ENCODE measurements at places on chromosomes 1 and 21.
A peak's percentile ranks its signal among the peaks of the same experiment; 100 is the strongest.

DNA sequence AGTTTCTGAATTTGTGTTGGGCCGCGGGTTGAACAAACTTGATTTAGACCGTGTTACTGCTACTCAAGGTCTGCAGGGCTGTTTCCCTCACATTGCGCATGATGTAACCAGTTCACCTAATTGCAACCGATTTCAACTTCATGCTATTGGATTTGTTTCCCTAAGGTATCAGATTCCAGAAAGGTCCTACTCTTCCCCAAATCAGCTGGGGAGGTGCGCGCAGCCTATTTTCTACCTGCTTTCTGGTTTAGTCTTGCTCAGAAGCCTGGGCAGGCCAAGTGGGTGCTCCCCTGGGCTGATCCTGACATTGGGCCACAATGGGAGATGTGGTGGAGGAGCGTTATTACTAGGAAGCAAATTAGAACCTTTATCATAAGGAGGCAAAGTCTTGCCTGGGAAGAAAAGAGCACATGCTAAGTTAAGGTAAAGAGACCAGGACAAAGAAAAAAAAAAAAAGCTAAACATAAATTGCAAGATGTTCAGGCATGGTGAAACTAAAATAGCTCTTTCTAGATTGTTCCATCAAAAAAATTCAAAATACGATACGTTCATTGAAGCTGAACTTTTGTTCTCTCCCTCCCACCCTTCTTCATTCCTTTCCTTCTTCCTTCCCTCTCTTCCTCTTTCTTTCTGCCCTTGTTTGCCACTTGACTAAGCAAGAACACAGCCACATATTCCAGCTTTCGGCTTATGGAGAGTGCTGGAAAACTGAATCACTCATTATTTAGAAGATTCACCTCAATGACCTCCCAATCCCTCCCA lies 28.8 kb upstream of the TARBP1 start:
- no peak for DNase-seq

GRCh38 chr1:211606332-211606913 lies 27.5 kb upstream of the SLC30A1 start:
- DNase-seq, result no peak

DNA sequence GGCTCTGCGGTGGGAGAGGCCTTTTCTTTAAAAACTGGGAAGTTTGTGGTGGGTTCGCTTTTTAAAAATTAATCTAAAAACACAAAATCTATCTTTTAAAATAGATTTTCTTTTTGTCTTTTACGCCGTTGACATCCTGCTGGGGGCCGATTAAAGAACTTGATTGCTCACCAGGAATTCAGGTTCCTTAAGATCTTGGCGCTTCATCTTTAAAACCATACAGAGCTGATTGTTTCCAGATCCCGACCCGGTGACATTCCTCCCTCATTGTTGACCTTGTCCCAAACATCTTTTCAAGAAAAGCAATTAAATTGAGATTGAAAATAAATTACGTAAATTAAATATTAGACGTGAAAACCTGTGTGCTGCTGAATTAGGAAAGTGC lies 546 bp upstream of the ZNF697 start:
- DNase-seq, result no peak

- DNase-seq, result no peak
Measured at GRCh38 chr1:93734999-93735398, 53.4 kb upstream of the BCAR3 start.

DNA sequence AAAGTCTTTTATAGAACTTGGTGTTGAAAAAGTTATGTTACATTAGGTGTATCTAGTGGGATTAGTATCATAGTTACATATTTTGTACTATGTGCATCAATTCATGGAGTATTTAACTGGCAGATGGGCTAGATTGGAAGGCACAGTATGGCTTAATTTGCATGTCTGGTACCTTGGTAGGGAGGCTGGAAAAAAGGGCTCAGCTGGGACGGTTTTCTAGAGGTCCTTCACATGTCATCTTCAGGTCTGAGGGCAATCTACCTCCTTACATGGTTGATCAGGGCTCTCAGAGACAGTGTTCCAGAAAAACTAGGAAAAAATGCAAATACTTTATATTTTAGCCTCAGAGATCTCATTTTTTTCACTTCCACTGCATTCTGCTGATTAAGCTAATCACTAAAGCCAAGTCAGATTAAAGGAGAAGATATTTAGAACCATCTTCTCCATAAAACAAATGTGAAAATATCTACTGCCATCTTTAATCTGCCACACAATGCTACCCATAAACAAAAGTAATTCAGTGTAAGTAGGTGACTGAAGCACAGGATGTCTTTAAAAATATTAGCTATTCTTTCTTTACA lies 209.3 kb downstream of the PLA2G4A start:
- DNase-seq, result no peak

DNA sequence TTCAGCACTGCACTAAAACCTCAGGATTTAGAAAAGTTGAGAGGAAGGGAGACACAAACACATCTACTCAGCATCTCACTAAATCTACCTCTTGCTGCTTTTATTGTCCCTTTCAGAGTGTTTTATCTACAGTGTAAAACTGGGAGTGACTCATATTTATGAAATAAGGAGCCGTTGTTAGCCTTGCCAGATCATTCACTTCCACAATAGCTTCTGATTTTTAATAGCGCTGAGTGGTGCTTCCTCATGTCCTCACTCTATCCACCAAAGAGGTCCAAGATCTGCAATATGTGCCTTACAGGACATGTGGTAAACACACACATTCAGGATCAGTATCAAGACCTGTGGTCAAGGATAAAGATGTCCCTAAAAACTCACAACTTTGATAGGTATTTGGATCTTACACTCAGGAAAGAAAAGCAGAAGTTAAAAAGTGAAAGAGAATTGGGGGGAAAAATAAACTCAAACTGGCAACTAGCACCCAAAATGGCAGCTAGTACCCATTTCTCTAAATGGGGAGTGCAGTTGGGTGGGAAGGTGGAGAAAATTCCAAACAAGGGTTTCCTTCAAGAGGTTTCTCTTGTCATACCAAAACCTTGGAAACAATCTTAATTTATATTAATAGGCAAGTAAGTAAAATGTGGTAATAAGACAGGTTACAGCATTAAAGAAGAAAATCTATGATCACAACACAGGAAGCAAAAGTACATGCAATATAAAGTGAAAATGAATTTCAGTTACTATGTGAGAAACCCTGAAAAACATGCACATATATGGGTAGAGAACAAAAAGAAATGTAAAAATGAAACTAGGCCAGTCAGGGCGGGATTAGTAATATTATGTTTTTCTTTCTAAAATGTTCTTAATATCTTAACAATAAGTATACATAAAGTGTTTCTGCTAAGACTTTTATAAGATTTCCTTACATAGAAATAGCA lies 15.9 kb downstream of the DUSP10 start:
- no peak for DNase-seq

GRCh38 chr1:200966934-200967333 lies 56.6 kb downstream of the KIF21B start:
- no peak for DNase-seq

- DNase-seq, result no peak
Measured at GRCh38 chr1:226978432-226979114, 38.5 kb downstream of the COQ8A start.

DNA sequence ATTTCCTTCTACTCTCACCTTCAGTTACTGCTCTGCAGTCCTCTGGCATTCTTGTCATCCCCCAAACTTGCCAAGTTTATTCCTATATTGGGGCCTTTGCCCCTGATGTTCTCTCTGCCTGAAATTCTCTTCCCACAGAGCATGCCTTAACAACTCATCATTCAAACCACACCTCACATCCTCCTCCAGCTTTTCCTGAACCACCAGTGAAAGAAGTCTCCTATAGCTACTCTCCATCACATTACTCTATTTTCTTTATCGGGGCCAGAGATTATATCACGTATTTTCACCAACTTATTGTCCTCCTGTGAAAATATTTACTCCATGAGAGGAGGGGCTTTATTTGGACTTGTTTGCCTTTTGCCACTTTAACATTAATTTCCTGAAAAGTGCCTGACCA lies 32.1 kb downstream of the EXTL2 start:
- no peak for DNase-seq

DNA sequence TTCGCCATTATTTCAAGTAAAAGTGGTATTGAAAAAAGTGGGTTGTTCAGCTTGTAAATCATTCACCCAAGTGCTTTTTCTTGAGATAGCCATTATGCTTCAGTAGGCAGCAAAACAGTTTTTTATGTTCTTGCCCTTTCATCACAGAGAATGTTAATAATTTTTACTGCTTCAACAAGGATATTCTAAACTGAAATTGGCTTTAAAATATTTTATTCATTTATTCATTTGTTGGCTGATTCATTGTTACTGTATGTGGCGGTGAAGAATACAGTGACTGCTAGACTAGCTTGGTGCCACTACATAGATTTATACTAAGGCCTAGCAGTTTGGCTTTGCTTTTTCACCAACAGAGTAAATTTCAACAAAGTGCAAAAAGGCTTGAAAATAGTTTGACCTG lies 121.5 kb downstream of the OLFML2B start:
- no peak for DNase-seq

DNA sequence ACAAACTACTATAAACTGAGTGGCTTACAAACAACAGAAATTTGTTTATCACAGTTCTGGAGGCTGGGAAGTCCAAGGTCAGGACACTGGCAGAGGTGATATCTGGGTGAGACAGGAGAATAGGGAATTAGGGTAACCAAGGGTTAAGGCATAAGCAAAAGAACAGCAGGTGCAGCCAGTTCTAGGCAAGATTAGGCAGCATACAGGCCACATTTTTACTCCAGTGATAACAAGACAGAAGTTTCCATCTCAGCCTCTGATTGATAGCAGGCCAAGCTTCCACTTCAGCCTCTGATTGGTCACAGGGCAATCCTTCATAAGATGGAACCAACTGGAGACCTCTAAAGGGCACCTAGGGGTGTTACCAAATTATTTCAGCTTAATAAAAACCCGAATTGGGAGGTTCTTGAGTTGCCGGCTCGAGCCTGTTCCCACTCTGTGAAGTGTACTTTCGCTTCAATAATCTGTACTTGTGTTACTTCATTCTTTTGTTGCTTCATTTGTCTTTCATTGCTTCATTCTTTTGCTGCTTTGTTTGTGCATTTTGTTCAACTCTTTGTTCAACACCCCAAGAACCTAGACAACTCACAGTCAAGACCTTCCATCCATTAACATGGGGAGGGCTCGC lies 185.6 kb downstream of the TOMM20 start:
- no peak for DNase-seq

- no peak for DNase-seq
Measured at GRCh38 chr1:208251911-208252835, 8.0 kb upstream of the PLXNA2 start.

DNA sequence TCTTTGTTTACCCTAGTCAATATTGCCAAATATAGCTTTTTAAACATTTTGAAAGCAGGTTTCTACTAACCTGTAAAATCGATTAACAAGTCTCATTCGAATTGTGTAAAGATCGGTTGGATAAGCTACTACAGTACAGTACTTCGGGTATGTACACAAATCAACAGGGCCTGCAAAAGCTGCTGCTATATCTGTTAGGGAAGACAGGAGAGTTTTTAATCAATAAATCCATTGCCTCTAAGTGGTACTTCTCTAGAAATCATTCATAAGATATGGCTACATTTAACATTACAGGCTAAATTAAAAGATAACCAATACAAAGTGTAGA lies 34.8 kb upstream of the PSMG1 start:
- DNase-seq, result no peak

DNA sequence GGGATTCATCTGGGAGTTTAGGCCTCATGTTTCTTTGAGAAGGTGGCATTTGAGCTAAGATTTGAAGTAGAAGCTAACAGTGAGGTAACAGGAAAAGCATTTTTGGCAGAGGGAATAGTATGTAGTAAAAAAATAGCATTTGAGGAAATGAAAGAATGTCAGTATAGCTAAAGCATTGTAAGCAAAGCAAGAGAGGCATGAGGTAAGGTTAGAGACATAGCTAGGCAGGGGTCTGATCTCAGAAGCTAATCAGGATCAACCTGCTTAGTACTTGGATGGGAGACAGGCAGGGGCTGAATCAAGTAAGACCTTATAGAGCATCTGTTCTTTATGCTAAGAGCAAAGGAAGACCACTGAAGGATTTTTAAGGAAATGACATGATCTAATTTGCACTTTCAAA lies 4.0 kb downstream of the POLR3C start:
- no peak for DNase-seq

- no peak for DNase-seq
Measured at GRCh38 chr1:213333121-213333520, 282.1 kb downstream of the RPS6KC1 start.

GRCh38 chr1:1373051-1373814 lies 1.8 kb downstream of the AURKAIP1 start:
- DNase-seq, result no peak

GRCh38 chr1:27485363-27485762 lies 4.6 kb downstream of the WASF2 start:
- no peak for DNase-seq

- DNase-seq, result peak; percentile 91
Measured at GRCh38 chr1:165697881-165698760, at the start of gene ALDH9A1. Gene ALDH9A1, minus strand, starts transcription at chr1:165698562. Its CDS starts 4 bp downstream, at chr1:165698558.

DNA sequence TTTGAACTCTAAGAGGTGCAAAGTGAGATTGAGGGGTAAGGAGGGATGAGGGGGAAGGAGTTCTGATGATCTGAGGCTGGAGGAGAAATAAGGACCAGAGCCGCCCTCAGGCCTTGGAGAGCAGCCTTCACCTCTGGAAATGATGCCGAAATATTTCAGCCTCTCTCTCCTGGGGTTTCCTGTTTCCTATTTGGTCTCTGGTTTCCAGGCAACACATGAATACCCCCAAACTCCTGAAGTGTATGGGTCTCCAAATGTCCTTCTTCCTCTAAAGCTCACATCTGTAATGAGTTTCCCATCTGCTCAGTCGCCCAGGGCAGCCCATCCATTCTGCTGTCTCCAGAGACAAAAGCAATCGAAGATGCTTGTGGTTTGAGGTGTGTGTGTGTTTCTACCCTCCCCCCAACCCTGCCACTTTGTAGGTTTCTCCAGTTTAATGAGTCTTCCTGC lies 52.0 kb upstream of the FAM20B start:
- no peak for DNase-seq

GRCh38 chr1:1122078-1122811 lies 6.4 kb upstream of the C1orf159 start:
- DNase-seq, result peak; percentile 60

GRCh38 chr1:46682064-46682463 lies 10.4 kb downstream of the TEX38 start:
- DNase-seq, result no peak

- no peak for DNase-seq
Measured at GRCh38 chr1:62593825-62594394, 3.4 kb upstream of the ANGPTL3 start.

DNA sequence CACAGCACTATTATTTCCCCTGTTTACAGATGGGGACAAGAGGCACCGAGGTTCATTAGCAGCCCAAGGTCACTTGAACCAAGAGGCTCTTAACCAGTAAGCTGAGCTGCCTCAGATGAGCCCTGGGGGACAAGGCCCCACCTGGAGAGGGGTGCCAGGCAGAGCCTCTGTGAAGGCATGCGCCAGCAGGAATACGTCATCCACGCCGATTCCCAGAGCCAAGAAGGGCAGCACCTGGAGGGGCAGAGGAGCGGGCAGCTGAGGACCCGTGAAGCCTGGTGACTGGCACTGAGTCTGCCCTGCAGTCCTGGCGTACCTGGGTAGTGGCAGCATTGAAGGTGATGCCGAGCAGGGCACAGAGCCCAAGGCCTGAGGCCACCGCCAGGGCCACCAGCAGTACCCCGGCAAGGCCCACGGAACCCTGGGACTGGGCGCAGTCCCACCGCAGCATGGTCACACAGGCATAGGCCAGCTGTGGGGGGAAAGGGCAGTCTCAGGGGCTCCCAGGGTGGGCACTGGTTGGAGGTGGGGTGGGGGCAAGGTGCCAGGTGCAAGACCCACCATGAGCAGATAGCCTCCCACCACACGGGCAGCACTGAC lies 14.1 kb downstream of the PTCH2 start:
- DNase-seq, result no peak

GRCh38 chr1:38772026-38772425 lies 87.5 kb downstream of the RRAGC start:
- DNase-seq, result no peak

All from NCI-H1105 treated with DMSO at 0.1 percent for 48 hours (cell line).